ENCODE measurements at places on chromosomes 1 and 21.

- no peak for DNase-seq
Measured at GRCh38 chr1:83113652-83114051, 885.3 kb downstream of the TTLL7 start.

- no peak for DNase-seq
Measured at GRCh38 chr1:158311066-158311465, 20.3 kb downstream of the CD1B start.

- no peak for DNase-seq
Measured at GRCh38 chr1:228081578-228082213, 812 bp upstream of the ARF1 start.

DNA sequence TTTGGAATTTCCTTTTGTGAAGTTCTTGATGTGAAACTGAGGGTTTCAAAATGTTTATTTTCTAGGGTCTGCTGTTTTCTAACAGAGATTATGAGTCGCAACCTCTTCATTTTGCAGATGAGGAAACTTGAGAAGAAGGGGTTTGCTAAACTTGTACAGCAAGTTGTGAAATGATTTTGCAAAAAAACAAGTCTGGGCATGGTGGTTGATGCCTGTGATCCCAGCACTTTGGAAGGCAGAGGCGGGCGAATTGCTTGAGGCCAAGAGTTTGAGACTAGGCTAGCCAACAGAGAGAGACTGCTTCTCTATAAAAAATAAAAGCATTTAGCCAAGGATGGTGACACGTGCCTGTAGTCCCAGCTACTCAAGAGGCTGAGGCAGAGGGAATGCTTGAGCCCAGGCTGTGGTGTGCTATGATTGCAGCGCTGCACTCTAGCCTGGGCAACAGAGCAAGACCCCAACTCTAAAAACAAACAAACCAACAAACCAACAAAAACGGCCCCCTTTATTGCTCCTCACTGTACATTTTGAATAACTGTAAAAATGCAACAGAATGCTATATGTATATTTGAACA is 9.9 kb downstream of the TRIM67 start:
- DNase-seq = no peak

DNA sequence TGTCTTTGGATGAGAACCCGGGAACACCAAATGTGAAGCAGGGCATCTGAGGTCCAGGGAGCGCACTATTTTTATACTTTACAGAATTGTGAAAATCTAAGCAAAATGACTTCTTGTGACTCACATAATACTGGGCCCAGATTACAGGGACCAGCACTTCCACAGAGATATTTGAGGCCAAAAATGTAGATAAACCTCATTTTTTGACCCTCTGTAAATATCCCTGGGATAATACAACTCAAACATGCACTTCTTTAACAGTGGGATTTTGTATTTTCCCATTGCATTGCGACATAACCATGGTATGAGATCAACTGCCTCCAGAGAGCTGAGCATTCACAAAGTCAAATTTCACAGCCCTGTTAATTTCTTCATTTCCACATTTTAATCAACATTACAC is 289.4 kb upstream of the ADGRL4 start:
- no peak for DNase-seq

GRCh38 chr21:38664841-38665240 is 140.9 kb upstream of the ETS2 start:
- no peak for DNase-seq

- no peak for DNase-seq
Measured at GRCh38 chr21:7952648-7953047, 2568.7 kb upstream of the TPTE start.

DNA sequence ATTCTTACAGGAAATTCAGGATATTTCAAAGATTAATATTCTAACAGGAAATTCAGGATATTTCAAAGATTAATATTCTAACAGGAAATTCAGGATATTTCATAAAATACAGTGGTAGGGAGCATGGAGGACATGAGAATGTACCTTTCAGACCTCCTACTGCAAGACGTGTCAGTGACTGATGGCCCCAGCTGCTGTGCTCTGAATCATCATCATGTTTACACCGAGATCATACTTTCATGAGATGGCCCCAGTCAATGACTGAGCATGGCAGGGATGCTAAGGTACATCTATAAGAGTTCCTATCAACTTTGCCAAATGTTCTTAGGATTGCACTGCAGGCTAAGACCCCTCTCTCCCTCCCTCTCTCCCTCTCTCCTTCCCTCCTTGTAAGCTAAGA is 69.0 kb downstream of the HFM1 start:
- no peak for DNase-seq

- DNase-seq = peak; percentile 88
Measured at GRCh38 chr1:203320591-203321272, 15.4 kb downstream of the BTG2 start.

DNA sequence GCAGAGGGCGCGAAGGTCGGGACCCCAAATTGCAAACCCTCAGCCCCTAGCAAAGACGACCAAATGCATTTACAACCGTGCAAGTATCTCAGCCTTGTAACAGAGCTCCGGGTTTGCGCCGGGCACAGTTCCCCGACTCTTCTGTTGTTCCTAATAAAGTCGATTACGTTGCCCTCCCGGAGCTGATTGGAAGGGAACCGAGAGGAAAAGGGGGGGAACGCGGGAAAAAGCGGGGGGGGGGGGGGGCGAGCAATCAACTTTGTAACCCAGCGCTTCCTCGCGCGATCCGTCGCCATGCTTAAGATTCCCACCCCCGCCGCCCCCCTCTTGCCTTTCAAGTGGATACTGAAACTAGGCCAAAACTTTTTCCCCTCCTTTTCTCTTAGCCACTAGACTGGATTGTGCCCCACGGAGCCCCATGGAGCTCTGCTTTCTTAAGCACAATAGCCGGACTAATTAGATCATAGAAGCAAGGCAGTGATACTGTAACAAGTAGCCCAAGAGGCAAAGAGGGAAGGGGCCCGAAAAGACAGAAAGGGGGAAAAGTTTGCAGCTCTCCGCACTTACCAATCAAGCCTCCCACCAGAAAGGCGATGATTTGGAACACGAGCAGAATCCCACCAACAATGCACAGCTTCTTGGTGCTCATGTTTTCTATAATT is 565 bp downstream of the WLS start:
- DNase-seq = peak; percentile 24

DNA sequence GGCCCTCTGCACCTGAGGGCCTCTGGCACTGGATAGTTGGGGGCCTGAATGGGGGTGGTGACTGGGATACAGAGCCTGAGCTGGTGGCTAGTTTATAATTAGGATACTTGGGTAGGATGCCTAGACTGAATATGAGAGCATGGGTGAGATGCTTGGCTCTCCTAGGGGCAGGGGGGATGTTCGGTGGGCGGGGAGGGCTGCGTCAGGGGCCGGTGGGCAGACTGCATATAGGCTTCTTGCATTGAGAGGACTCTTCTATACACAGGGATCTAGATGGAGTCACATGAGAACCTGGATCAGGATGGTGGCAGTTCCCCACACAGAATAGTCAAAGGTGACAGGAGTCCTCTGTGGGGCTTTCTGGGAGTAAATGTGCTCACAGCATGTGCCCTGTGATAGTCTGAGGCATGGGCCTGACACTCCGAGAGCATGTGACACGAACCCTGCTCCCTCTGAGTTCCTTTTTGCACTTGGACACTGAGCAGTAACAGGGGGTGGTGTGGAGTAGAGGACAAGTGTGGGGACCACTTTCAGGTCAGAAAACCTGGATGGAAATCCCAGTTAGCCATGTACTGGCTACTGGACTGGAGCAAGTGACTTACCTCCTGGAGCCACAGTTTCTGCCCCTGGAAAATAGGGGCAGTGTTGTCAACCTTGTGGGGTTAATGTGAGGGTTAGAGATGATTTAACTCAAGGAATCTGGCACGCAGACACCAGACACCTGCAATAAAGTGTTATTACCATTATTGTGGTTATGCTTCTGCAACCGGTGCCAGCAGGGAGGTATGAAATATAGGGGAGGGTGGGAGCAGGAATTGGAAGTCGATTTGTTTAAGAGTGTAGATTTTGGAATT is 2.2 kb downstream of the MAP7D1 start:
- no peak for DNase-seq

GRCh38 chr1:26327956-26328362 is 10.2 kb downstream of the CD52 start:
- DNase-seq = peak; percentile 12
